T-helper 17 cell (primary cell): ENCODE measurements at places on chromosomes 5 and 9. TPM values are rescaled to one million over a fixed set of nuclear protein-coding genes. Genes with fewer than 3 reads are reported as not detected.

DNA sequence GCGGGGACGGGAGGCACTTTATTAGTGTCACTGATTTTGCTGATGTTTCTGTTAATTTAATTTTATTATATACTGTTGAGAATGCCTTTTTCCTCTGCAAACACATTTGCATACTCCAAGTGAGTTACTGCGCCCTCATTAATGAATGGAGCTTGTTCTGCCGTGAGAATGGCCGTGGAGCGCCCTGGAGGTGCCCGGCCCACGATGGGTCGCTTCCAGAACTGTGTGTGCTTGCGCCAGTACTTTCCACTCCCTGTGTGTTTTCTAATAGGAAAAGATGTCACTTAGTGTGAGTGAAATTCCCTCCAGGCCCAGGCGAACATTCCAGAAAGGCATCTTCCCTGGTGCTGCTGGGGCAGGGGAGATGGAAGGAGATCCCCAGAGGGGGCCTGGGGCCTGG is 30.1 kb downstream of the NDUFS6 start:
- H3K4me3 ChIP-seq, result no peak overlapping the region
- peaks cover 33% of the 10 kb centered on the region for H3K27me3 ChIP-seq
- no peak overlapping the region for H3K27ac ChIP-seq
- no peak for DNase-seq

- no peak overlapping the region for H3K4me3 ChIP-seq
- no peaks in the 10 kb centered on the region for H3K27me3 ChIP-seq
- H3K27ac ChIP-seq, result no peak overlapping the region
- peaks cover 16% of the 10 kb centered on the region for H3K4me1 ChIP-seq
- DNase-seq, result no peak
These were observed 33.3 kb downstream of the TLE4 start for GRCh38 chr9:79604921-79605562.

IL31RA gene
- not detected for total RNA-seq

FBXW11 gene
- 30.1 TPM for total RNA-seq

- no peak overlapping the region for H3K4me3 ChIP-seq
- DNase-seq, result no peak
- no peaks in the 10 kb centered on the region for H3K4me1 ChIP-seq
- H3K27ac ChIP-seq, result no peak overlapping the region
- H3K36me3 ChIP-seq, result no peaks in the 10 kb centered on the region
- H3K27me3 ChIP-seq, result no peaks in the 10 kb centered on the region
These were observed 1785.5 kb downstream of the EFNA5 start for GRCh38 chr5:105885266-105885665.

LOX gene
- 0.65 TPM for total RNA-seq

TEK gene
- not detected for total RNA-seq

DNA sequence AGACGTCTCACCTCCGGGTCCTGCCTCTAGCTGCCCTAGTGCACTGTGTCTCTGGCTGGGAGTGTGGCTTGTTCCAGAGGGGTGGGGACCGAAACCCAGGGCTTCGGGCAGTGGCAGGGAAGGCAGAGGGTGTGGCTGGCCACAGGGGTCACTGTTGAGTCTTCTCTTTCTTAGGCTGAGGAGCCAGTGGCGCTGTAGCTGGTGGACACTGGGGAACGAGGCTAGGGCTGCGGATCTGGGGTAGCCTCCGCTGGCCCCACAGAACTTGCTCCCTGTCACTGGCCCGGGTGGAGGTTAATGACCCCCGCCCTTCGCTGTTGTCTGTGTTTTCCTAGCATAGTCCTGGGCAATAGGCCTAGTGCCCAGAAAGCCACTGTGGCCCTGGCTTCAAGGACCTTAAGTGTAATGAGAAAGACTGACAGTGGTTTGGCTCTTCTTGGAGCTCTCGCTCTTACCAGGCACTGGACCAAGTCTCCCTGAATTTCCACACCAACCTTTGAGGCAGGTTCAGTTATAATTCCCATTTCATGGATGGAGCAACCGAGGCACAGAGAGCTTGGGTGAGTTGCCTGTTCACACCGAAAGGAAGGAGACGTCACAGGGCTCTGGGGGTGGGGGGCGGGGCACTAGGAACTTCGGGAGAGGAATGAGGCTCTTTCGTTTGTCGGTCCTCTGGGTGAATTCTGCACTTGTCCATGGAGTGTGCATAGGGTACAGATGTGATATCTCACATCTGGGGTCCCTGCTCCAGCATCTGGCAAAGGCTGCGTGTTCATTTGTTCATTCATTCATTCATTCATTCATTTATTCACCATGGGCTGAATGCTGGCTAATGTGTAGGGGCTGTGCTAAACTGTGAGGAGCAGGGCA is 4.8 kb upstream of the IER5L start:
- H3K27ac ChIP-seq, result no peak overlapping the region
- H3K4me1 ChIP-seq, result peaks cover 8% of the 10 kb centered on the region
- H3K36me3 ChIP-seq, result no peaks in the 10 kb centered on the region
- DNase-seq, result no peak
- no peak overlapping the region for H3K4me3 ChIP-seq
- no peaks in the 10 kb centered on the region for H3K27me3 ChIP-seq

DNA sequence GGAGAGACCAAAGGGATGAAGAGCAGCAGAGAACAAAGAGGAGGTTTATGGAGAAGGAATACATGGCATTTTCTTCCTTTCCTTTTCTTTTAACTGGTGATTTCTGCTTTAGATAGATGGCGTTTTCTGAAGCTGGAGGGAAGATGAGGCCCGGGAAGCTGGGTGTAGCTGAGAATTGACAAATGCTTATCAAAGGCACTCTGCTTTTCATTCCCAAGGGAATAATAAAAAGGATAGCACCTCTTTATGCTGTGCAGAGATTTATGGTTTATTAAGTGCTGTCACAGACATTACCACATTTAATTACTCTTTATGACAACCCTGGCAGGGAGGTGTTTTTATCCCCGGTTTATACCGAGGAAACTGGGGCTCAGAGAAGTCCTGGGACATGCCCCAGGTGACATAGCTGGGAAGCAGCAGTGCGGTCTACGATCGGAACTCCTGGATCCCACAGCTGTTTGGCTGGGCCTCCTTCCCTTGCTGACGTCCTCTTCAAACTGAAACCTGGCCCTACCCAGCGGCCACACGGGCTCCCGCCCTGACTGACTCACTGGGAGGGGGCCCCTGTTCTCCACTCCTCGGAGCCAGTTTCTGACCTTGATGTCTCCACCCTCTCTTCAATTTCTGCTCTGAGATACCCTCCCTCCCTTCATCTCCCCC is 8.2 kb upstream of the EPB41L4B start:
- H3K27ac ChIP-seq, result no peak overlapping the region
- H3K4me1 ChIP-seq, result peaks cover 2% of the 10 kb centered on the region
- peaks cover 50% of the 10 kb centered on the region for H3K27me3 ChIP-seq
- no peaks in the 10 kb centered on the region for H3K36me3 ChIP-seq

GRCh38 chr5:6455571-6456200 is 7.0 kb downstream of the UBE2QL1 start:
- no peak overlapping the region for H3K4me3 ChIP-seq
- no peaks in the 10 kb centered on the region for H3K4me1 ChIP-seq
- no peak overlapping the region for H3K27ac ChIP-seq
- DNase-seq, result no peak
- H3K27me3 ChIP-seq, result peaks cover 67% of the 10 kb centered on the region
- H3K36me3 ChIP-seq, result peaks cover 5% of the 10 kb centered on the region

PCDHGA5 gene
- total RNA-seq, result not detected

DNA sequence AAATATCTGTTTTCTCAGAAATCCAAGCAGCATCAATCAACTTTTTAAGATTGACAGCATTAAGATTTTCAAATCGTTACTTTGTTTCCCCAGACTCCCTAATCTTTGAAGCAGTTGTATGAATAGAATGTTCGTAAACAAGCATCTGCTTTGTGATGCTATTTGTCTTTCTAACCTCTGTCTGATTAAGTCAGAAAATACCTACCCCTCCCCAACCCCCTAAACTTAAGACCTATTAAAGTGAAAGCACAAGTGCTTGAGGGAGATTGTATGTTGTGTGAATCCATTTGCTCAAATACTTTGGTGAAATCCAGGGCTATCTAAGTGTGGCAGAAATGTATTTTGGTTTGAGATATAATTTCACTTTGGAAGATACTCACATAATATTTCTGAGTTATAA is 47.9 kb upstream of the C5orf47 start:
- peaks cover 7% of the 10 kb centered on the region for H3K4me1 ChIP-seq
- no peaks in the 10 kb centered on the region for H3K36me3 ChIP-seq
- DNase-seq, result no peak
- no peak overlapping the region for H3K27ac ChIP-seq
- H3K4me3 ChIP-seq, result no peak overlapping the region

STPG3 gene
- not detected for total RNA-seq

- no peaks in the 10 kb centered on the region for H3K27me3 ChIP-seq
- DNase-seq, result no peak
- no peak overlapping the region for H3K4me3 ChIP-seq
- H3K36me3 ChIP-seq, result no peaks in the 10 kb centered on the region
These were observed 703.5 kb upstream of the RGMB start for GRCh38 chr5:98069876-98070512.

DNA sequence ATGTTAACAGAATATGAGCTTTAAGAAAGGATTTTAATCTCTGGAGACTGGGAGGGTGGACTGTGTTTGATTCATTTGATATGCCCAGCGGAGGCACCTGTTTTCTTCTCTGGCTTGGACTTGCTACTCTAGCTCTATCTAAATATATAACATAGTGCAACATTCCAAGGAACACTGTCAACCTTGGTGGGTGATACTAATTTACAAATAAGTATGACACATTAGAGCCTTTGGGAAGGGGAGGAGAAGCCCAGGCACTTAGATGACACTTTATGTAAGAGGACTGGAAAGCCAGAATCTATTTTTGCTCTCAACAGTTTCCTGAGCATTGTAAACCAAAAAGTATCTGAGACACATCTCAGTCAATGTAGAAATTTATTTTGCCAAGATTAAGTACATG is 83.4 kb upstream of the SHISAL2B start:
- no peak overlapping the region for H3K27ac ChIP-seq
- peaks cover 27% of the 10 kb centered on the region for H3K27me3 ChIP-seq
- no peaks in the 10 kb centered on the region for H3K4me1 ChIP-seq
- no peak for DNase-seq
